ENCODE measurements at places on chromosomes 16 and 17.

DNA sequence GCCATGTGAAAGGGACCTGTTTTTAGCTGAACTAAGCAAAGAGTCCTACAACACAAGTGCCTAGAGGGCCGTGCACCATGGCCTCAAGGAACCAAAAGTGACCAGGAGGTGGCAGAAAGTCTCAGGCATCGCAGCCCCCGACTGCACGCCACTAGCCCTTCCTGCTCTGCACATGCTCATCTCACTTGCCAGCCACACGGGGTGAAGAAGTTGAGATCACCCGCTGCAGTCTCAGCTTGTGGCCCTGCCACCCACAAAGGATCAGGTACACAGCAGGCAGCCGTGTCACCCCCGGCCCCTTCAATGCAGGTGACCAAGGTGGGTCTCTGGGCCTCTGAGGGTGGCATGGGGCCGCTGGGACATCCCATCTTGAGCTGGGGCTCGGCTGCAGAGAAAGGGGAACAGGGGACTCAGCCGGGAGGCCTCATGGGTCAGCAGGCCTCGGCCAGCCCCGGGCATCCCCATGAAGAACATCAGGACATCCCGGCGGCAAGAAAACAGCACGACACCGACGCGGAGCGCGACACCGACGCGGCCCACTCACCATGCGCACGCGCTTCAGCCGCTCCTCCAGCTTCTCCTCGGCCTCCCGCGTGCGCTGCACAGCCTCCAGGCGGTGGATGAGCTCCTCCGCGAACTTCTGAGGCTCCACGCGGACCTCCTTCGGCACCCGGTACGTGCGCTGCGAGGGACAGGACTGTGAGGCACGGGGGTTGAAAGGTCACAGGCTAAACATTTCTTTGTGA is 21.0 kb downstream of the PDIA2 start:
- DNase-seq, result no peak

- DNase-seq, result no peak
Observed at GRCh38 chr16:27724482-27725235, 174.7 kb downstream of the KATNIP start.

GRCh38 chr17:57296231-57296630 is 39.9 kb downstream of the MSI2 start:
- DNase-seq, result no peak

GRCh38 chr16:85863384-85863774 is 35.6 kb upstream of the IRF8 start:
- DNase-seq, result no peak

- no peak for DNase-seq
Observed at GRCh38 chr17:57685499-57686132, 59.5 kb downstream of the CCDC182 start.

- DNase-seq, result no peak
Observed at GRCh38 chr16:10965440-10966061, 21.2 kb downstream of the CLEC16A start.

- DNase-seq, result no peak
Observed at GRCh38 chr17:30413109-30413508, 34.4 kb downstream of the CPD start.

- DNase-seq, result no peak
Observed at GRCh38 chr17:79269620-79270019, 195.0 kb downstream of the ENGASE start.

GRCh38 chr16:48157794-48158193 is 2.0 kb upstream of the ABCC12 start:
- DNase-seq, result no peak

DNA sequence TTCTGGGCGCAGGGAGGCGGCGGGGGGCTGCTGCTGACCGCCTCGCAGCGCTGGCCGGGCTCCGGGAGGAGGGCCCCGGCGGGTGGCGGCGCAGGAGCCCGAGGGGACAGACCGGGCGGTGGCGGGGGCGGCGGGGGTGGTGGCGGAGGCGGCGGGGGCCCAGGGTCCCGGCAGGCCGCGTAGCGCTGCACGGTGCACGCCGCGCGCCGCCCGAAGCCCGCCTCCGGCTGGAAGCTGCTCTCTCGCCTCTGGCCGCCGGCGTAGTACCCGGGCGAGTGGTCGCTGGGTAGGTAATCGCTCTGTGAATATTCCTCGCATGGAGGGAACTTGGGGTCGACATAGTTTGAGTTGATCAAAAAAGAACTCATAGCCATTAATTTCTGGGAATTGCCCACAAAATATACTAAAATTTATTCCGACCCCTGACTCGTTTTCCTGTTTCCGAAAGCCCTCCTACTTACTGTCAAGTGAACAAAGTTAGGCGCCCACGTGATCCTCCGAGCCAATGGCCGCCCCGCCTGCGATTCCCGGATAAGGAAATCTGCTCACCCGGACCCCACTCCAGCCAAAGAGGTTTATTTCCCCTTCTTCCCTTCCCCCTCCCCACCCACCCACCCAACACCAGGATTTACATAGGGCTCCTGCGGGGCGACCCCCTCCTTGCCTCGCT is at the start of gene HOXB4:
TSS of gene HOXB4 (minus strand) at position 405 of the 670 bp plus-strand sequence. CDS start at position 374, 31 bp downstream.
- peak; percentile 64 for DNase-seq

- DNase-seq, result peak; percentile 20
Observed at GRCh38 chr17:35244341-35245195, 1.7 kb downstream of the SLFN5 start.

DNA sequence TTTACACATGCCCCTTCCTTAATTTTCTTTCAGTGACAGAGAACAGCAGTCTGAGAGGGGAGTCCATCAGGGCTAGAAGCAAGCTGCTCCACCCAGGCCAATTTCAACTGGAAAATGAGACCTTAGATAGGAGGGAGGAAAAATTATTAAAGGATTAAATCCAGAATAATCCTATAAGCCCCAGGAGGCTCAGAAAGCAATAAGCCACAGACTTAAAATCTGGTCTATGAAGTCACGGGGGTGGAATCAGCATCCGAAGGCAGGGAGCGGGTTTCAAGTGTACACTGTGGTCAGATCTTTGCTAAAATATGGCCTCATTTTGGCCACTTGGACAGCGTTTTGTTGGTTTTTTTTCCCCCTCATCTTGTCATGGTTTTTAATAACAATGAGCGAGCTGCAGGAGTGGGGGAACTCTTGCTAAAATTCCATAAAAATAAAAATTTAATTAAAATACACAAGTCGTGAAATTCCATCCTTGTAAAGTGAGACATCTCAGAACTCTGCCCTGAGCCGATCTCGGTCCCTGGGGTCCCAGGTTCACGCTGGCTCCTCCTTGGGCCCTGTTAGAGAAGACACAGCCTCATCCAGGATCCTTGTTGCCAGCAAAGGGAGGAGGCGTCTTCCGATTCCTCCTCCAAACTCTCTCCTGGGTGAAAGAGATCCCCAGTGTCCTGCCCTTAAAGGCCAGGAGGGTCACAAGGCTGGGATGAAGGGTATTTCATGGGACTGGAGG is 51.6 kb upstream of the ETV4 start:
- DNase-seq, result no peak

- DNase-seq, result no peak
Observed at GRCh38 chr16:83420206-83420760, 387.5 kb upstream of the HSBP1 start.

DNA sequence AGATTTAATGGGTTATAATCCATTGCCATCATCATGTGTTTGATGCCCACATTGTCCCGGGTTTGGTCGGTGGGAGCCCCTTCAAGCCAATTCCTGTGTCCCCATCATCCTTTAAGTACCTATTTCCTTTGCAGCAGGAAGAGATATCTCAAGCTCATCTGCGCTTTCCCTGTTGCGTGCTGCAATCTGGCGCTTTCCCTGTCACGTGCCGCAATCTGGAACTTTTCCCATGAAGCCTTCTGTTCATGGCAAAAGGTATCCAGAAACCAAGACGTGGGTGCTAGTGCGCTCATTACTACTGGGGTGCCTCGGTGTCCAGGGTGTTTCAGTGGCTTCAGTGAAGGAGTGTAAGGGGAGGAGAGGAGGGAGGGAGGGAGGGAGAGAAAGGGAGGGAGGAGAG is 174.6 kb upstream of the ZNF469 start:
- DNase-seq, result no peak

- DNase-seq, result no peak
Observed at GRCh38 chr16:72092832-72093447, 480 bp downstream of the TXNL4B start.

- no peak for DNase-seq
Observed at GRCh38 chr16:81696961-81697615, 82.0 kb upstream of the PLCG2 start.

- no peak for DNase-seq
Observed at GRCh38 chr16:58732545-58733247, 1.4 kb downstream of the GOT2 start.

DNA sequence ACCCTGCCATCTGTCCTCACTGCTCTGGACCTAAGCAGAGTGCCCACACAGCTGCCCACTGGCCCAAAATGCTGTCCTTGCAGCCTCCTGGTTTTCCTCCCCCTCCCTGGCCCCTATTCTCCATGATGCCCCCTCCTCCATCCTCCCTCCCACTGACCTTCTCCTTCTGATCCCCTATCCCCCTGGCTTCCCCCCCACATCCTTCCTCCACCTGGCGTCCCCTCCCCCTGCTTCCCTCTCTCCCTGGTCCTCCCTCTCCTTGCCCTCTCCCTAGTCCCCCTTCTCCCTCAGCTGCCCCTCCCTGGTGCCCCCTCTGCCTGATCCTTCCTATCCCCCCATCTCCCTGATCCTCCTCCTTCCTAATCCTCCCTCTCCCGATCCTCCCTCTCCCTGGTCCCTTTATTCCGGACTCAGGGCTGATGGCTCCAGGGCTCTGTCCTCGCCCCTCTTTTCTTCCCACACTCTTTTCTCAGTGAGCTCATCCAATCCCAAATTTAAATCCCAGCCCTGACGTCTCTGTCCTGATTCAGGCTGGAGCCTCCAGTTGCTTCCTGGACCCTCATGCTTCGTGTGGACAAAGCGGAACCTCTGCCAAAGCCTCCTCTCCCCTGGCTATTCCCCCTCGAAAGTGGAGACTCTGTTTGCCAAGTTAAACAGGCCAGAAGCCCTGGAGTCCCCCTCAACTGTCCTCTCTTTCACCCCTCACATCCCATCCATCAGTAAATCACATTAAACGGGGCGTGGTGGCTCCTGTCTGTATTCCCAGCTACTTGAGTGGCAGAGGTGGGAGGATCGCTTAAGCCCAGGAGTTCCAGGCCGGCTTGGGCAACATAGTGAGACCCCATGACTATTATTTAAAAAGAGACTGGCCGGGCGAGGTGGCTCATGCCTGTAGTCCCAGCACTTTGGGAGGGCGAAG is 18.1 kb upstream of the RHBDF2 start:
- no peak for DNase-seq

DNA sequence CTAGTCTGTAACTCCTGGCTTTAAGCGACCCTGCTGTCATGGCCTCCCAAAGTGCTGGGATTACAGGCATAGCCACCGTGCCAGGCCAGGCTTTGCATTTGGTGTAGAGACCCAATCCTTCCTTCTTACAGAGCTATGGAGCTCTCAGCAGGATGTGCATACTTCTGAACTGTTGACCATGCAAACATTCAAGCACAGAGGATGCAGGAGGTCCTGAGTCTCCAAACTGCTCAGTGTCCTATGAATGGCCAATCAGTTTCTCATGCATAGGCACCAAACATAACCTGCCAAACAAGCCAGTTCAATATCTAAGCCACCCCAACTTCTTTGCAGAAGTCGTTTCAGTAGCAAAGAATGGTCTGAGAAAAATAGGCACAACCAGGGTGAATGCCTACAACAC is 40.0 kb upstream of the NF1 start:
- no peak for DNase-seq

DNA sequence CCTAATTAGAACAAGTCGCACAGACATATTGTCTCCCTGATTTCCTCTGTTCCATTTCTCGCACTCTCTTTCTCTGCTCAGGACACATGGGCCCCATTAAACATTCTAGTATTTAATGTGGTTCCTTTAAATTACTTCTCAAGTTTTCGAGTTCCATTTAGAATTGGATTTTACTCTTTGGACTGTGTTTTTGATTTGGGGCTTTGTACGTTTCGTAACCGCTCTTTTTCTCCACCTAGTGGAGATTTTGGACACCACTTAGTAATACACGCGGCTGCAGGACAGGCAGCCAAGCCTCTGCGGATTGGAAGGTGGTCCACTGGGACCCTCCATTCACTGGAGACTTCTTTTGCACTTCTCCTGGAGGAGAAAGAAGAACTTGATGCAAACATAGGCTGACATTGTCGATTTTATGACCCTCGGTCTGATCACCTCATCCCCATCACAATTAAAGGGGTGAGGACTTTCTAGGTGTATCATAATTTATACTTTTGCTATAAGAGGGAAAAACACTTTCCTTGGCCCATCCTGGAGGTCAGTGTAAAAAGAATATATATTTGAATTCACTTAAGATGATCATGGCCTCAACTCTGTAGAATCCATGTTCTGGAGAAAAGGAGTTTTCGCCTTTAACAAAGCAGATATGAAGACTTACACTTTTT is 85.7 kb downstream of the NOG start:
- DNase-seq, result no peak

GRCh38 chr17:78460176-78460675 is 81.8 kb downstream of the PGS1 start:
- no peak for DNase-seq

DNA sequence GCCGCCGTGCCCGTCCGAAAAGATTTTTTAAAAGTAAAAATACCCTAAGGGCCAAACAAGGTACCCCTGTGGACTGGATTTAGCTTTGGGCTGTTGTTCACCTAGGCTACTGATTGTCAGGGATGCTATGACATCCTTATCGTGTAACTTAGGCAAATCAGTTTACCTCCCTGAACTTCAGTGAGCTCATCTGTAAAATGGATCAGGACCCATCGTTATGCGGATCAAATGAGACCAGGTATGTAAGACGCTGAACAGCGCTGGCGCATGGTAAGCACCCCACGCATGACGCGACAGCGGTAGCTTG is 658 bp upstream of the ZNF771 start:
- DNase-seq, result no peak

DNA sequence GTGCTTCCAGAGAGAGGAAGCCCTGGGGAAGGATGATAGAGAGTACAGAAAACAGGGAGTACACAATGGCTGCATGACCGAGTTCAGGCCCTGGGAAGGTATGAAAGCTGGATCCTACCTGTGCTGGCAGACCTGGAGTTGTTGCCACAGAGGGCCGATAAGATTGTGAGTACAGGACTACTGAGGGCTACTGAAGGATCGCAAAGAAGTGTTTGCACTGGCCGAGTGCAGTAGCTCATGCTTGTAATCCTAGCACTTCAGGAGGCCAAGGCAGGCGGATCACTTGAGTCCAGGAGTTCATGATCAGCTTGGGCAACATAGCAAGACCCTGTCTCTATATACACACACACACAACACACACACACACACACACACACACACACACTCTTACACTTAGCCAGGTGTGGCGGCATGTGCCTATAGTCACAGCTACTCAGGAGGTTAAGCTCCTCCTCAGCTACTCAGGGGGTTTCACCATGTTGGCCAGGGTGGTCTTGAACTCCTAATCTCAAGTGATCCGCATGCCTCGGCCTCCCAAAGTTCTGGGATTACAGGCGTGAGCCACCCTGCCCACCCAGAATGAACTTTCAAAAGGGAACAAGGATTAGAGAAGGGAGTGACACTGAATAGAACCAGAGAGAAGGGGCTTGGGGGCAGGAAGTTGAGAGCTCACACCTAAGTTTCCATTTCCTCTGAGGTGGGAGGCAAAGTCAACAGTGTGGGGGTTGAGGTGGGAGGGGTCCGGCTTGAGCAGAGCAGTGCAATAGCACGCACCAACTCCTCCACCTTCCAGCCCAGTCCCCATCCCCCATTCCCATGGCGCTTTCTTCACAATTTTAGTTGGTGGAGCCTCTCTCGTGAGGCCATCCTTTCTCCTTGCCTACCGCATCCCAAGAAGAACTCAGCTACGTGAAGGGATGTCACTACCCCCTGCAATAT is 7.5 kb downstream of the SCIMP start:
- no peak for DNase-seq
